Lower lobe of right lung (tissue), 2 donors: ENCODE measurements at places on chromosomes 6 and 20.
A peak's percentile ranks its signal among the peaks of the same experiment; 100 is the strongest.

GRCh38 chr20:38120625-38120988, 44.5 kb downstream of the TGM2 start:
- DNase-seq, result no peak

GRCh38 chr6:114521926-114522325, 179.1 kb upstream of the HS3ST5 start:
- no peak for DNase-seq

DNA sequence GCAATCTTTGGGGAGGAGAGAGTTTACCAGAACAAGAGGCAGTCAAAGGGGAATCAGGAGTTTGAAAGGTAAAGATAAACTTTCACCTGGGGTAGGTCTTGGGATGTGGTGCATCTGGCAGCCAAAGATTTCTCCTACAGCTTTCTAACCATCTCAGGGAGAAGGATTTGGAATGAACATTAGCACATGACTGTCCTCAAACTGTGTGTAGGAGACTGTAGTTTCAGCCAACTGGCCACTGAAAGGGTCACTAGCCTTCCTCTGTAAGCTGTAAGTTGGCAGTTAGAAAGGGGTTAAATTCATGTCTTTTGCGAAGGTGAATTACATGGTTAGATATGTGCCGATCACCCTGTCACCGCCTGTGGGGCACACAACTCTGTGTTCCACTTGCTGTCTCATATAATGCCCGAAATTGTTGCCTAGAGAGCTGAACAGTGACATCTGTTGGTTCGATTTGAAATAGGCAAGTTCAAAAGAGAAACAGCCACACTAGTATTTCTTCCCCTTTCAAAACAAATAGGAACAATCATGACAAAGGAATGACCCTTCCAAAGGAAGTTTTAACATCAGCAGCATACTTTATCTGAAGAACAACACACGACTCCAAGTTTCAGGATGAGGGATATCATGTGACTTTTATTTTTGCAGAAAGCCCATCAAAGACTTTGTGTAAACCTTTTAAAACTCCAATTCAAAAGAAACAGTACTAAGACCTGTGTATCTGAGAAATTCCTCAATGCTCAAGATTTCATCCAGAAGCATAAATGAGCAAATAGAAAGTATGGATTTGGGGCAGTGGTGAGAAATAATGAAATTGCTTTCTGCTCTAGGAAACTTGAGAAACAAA, 1.1 kb upstream of the OPN5 start:
- DNase-seq, result no peak

DNA sequence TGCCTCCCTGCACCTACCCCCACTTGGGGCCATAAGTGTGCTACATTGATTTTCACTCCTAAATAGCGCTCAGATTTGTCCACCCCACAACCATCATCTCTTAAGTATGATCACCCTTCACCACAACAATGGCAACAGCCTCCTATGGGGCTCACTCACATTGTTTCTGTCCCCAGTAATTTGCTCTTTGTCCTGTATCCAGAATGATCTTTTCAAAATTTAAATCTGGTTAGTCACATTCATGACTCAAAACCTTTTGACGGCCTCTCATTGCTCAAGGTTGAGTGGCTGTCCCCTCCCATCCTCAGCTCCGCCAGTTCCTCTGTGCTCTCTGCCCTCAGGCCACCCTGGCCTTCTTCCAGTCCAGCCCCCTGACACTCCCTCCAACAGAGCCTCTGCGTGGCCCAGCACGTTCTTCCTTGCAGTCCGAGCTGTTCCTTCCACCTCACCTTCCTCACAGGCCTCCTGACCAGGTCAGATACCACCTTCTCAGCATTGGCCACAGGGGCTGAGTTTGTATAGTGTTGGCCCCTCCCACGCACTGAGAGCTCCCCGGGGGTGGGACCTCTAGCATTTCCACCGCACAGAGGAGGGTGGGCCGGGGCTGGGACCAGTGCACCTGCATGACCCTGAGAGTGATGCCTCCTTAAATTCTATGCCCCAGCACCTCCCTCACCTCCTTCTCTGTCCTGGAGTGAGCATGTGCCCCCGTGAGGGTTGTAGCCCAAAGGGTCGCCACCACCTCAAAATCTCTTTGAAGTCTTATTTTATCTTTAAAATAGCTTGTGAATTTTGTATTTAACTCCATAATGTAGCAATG, 2.4 kb upstream of the PPP1R3G start:
- DNase-seq, result no peak

DNA sequence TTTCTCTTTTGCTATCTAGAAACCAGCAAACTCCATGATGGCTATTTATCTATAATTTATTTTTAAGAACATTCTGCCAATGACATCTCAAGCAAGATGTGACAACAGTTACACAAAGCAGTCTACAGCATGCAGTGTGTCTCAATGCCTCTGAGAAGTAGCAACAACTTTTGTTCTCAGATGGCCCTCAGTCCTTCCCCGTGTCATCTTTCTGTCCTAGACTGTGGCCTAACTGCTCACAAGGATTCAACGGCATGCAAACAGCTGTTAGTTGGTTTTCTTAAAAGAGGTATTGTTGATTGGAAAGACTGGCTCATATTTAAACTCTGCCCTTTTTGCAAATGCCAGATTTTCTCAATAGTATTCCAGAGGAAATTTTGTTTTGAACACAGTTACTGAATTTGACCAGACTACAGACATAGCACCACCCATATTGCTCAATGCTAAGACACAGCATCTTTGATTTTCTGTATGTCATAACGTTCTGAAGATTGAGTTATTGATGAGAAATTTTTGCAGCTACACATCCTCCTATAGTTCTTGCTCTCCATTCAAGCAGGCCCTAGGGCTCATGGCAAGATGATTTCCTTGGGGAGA, 26.1 kb upstream of the F13A1 start:
- DNase-seq, result no peak

DNA sequence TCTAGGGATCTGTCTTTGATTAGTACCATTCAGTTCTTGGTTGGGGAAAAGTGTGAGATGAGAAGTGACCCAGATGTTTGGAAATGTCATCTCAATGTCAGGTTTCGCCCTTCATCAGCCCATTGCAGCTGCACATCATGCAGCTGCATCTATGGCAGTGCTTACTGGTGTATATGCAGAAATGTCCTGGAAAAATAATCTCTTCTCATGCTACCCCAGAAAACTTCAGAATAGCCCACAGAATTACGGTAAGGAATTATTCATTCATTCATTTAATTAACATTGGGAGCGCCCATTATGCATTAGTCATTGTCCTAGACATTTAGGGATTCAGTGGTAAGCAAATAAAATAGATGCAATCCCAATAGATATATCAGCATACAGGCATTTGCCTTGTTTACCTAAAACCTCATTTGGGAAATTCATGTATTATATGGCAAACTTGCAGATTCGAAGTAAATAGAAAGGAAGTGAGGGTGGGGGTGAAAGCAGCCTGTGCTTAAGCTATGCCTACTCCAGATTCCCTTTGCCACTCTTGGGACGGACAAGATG, 89.2 kb downstream of the PDE7B start:
- no peak for DNase-seq

- DNase-seq, result no peak
These were observed 12.9 kb upstream of the EMILIN3 start for GRCh38 chr20:41379551-41379950.

GRCh38 chr6:87395431-87395830, 12.3 kb upstream of the CFAP206 start:
- DNase-seq, result no peak

DNA sequence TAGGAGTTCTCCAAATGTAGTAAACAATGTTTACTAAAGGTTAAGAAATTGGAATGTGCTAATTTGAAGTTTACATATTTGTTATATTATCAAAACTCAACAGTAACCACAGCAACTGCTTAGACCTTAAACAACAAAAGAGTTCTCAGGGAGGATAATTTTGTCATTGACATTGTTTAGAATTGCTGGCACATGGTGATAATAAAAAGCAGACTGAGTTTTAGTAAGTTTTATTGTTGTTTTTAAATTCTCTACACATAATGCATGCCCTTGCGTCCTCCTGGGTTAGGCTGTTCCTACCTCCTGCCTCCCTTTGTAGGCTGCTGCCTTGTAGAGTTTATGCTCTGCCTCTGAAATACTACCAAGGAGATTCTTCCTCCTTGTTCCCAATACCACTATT, 28.7 kb downstream of the LAMA4 start:
- no peak for DNase-seq

GRCh38 chr6:90160013-90160412, 136.6 kb downstream of the BACH2 start:
- no peak for DNase-seq

DNA sequence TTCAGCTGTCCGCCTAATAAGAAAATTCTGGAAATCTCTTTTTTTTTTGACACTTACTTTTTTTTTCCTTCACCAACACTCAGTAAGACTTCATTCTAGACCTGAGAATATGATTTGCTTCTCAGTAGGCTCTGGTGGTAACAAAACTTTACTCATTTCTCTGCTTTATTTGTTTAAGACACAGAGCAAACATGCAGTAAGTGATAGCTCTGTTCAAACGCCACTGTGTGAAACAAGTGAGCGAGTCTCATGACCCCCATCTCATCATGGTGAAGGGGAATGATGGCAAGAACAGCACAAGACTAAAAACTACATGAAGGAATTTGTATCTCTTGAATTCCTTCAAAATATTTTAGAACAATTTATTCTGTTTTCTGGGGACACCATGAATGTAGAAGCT, 541.6 kb upstream of the POU3F2 start:
- no peak for DNase-seq

GRCh38 chr20:62063981-62064769, 1.5 kb downstream of the TAF4 start:
- DNase-seq, result peak; percentile 71

DNA sequence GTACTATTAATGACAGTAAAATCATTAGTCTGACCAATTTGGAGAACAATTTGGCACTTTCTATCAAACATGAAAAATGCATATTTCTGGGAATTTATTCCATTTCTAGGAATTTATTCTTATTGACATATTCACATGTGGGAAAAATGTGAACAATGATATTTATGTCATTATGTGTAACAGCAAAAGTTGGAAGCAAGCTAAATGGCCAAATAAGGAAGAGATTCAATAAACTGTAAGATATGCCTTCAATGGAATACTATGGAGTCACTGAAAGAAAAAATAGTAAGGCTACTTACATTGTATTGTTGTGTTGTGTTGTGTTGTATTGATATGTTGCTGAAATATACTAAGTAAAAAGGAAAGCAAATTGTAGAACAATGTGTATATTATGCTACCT, 100.5 kb upstream of the EDN1 start:
- DNase-seq, result no peak

DNA sequence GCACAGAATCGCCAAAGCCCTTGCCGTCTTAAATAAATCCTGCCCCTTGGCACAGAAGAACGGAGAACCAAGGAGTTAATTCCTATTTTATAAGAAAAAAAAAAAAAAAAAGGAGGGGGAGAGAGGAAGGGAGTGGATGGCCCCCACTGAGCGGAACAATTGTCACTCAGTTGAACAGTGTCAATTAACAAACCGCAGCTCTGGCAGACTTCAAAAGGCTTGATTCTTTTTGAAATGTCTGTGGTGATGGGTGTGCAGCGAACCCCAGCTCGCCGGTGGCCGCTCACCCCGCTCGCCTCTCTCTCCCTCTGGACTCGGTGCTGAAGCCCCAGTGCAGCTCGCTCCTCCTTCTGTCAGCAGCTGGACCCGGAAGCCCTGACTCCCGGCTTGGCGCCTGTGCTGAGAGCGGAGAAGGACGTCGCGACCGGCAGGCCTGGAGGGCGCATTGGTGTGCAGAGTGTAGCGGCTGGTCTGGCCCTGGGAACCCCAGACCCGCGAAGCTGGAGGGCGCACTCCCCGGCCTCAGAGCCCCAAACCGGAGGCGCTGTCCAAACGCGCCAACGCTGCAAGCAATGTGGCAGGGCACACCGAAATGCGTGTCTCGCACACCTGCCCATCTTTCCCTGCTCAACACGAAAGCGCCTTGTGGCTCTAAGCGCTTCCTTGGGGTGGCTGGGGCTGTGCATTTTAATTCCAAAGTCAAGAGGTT, 3.4 kb downstream of the LINC00237 start:
- peak; percentile 66 for DNase-seq

- DNase-seq, result no peak
These were observed 21.2 kb upstream of the RTF2 start for GRCh38 chr20:56447227-56447626.

DNA sequence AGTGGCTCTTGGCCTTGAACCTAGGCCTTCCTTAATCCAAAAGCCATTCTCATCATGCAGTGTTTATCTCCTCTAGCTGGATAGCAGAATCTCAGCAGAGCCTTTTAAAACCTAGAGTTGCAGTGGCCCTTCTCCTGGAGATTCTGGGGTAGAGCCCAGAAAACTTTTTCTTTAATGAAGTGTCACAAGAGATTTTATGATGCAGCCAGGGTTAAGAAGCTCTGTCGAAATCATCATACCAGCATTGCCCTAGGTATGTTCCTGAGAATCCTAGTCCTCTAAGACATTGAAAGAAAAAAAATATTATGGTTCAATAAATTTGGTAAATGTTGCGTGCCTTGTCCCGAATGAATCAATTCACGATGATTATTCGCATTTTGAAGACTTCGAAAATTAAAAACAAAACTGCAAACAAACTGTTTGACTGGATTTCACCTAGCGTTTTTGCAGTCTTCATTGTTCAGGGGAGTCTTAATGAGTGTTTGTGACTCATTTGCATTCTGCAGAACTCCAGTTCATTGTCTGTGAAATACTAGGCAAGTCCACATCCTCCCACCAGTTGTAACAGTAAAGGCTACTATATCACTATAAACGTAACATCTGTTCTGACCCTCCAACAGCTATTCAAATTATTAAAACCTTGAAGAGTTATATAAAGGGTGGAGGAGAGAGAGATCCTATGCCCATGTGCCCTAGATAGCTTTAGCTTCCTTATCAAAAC, 198.6 kb downstream of the UST start:
- DNase-seq, result no peak

GRCh38 chr6:40822619-40823018, 216.4 kb downstream of the UNC5CL start:
- no peak for DNase-seq

- DNase-seq, result no peak
These were observed 33.0 kb downstream of the BACH2 start for GRCh38 chr6:90263633-90264032.

- DNase-seq, result no peak
These were observed 507.9 kb downstream of the CDH26 start for GRCh38 chr20:60465993-60466686.

- no peak for DNase-seq
These were observed 8.1 kb upstream of the HSPA12B start for GRCh38 chr20:3724356-3724755.

DNA sequence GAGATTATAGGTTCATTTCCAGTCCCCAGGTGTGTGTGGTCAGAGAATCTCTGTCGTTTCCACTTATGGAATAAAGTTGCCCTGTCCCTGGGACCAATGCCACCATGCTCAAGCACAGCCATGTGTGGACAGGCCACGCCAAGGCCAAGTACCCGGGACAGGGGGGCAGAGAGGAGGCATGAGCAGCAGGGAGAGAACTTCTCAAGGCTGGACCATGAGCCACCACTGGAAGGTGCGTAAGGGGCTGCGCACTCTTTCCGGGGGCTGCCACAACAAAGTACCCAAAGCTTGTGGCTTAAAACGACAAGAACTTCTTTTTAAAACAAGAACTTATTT, 209.2 kb upstream of the KCNQ5 start:
- no peak for DNase-seq

DNA sequence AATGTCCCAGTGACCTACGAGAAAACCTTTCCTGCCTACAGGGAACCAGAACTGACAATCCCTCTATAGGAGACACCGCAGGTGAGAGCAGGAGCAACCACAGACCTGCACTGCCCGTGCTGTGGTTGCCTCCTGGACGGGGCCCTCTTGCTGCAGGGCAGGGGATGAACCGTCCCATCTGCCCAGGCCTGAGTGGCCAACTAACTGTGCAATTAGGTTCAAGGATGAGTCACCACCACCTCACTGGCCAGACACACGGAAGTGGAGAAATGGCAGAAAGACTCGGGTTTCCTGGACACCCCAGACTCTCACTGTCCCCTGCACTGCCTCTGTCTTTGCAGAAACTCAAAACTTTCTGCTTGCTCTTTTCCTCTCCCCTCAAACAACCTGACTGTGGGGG, 13.8 kb upstream of the HLA-G start:
- DNase-seq, result no peak
